Myocyte (in vitro differentiated cells): ENCODE measurements at places on chromosomes 4 and X. TPM values are rescaled to one million over a fixed set of nuclear protein-coding genes. Genes with fewer than 3 reads are reported as not detected.

MAGEA1 gene
- not detected in 2 replicates for total RNA-seq

DNA sequence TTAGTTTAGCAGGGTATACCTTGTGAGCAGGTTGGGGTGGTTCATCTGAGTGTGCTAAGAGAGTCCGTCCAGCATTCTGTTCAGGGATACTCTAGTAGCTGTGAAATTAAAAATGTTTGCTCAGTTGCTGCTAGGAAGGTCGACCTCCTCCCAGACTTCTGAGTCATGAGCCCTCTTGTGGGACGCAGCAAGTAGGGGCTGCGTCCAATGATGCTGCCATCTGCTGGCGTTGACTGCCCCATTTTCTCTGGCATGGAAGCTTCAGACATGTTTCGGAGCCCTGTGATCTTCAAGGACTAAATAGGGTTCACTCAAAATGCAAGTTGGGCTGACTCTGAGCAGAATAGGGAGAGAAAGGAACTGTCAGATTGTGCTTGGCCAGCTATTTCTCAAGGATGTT lies 201.0 kb upstream of the ARSJ start:
- peak; percentile 80 for DNase-seq

- no peak for DNase-seq
Measured at GRCh38 chr4:183635321-183635720, 23.7 kb downstream of the RWDD4 start.

STS gene
- 6.2 and 9.1 TPM in 2 replicates for total RNA-seq

DNA sequence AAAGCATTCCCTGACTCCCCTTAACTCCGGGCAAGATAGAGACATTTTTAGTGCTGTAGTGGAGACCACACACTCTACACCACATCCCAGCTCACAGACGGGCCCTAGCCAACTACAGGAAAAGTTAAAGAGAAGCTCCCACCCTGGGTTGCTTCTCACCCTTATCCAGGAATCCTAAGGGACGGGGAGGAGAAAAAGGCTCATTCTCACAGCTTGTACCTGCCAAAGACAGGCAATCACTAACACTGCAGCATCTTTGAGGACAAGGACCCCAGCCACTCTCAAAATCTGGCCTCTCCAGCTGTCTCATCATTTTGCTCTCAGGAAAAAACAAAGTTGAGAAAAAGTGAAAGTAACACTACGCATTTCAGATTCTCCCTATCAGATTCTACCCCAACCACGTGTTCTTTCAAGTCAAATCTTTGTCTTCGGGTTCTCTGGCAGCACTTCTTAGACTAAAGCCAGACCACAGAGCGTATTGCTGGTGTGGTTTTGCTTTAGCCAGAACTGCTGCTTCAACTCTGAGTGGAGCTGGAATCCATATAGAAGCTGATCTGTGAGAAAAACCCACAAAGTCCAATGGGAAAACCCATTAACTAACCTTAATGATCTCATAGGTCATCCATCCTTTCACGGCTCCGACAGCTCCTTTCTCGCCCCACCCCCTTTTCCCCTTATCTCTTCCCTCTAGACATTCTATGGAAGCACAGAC lies 605.9 kb upstream of the DIPK2B start:
- DNase-seq = peak; percentile 78

DNA sequence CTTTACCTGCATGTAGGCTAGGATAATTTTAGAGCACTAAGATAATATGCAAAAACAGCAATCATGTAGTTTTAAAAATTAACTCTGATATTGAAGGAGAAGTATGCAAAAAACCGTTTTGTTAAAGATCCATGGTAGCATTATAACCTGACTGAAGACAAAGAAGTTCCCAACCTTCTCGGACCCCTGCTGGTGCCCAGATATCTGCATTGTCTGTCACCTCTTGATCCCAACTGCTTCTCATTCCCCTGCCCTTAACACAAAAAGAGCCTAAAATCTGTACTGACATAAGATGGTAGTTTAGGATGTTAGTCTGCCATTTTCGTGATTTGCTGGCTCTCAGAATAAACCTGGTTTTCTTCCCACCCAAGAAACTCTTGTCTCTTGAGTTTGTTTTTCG lies 61.5 kb upstream of the UCP1 start:
- DNase-seq = no peak

IBSP gene
- total RNA-seq = not detected in 2 replicates

DNA sequence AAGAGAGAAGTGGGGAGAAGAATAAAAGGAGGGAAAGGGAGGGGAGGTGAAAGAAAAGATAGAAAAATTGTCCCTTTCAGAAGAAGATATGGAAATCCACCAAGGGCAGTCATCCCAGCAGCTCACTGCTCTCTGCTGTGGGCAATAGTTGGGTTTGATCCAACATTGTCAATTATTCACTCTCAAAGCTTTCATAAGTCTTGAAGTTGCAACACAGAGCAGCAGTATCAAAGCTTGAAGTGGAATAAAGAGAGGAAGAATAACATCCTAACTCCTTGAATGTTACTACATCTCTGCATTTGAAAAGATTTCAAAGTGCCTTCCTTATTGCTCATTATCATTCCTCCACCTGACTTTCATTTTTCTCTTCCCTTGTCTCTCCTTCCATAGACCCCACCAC lies 62.3 kb upstream of the HHIP start:
- no peak for DNase-seq

DNA sequence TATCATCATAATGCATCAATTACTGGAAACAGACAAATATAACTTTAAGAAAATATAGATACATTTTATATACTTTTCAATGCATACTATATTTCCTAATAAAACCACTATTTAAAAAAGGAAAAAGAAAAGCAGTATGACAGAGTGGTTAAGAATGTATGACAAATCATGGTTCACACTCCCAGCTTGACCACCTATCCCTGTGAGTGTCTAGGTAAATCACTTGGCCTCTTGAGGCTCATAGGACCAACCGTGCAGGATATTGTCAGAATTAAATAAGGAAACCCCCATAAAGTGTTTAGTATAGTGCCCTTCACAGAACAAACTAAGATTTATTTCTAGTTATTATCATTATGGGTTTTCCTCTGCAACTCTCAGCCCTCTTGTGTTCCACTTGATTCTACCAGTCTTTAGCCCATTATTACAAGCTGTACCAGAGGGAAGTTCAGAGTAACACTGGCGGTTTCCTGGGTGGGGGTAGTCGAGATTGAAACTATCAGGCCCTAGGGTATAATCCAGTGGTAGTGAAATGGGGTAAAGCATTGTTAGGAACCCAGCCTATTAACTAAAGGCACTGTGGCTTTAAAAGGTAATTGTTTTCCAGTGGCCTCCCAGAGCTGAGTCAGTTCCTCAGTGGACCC lies 55.5 kb upstream of the PAK3 start:
- no peak for DNase-seq

- no peak for DNase-seq
Measured at GRCh38 chr4:84499624-84499982, 511 bp upstream of the NKX6-1 start.

ADAMTS3 gene
- total RNA-seq = not detected in 2 replicates

DNA sequence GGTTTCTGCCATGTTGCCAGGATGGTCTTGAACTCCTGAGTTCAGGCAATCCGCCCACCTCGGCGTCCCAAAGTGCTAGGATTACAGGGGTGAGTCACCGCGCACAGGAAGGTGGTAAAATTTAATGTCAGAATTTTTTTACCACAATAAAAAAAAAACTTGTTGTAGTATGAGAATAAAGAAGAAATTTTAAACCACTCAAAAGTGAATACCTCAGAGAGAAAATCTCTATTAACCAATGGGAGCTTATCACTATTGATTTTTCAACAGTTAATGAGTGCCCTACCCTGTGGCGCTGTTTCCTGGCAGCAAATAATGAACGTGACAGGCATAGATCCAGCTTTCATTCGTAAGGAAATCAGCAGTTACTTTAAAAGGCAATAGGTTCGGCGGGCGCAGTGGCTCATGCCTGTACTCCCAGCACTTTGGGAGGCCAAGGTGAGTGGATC lies 32.7 kb upstream of the SLC25A4 start:
- DNase-seq = no peak
